ENCODE measurements at places on chromosomes 3 and 15.

- no peak for DNase-seq
Observed at GRCh38 chr3:195068084-195069080, 202.6 kb downstream of the XXYLT1 start.

DNA sequence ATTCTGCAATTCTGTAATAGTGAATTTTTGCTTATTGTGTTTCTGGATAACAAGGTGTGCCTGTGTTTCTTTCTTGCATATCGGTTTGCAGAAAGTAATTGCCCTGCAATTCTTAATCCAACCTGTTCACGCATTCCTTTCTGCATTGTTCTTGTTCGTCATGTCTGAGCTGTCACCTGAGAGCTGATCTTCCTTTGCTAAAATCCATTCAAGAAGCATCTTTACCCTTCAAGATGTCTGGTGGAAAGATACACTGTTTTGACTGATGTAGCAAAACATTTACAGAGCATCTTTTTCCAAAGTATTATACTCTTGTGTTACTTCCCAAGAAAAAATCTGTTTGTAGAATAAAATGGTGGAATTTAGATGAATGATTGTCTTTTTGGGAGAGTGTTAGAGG is 159.0 kb upstream of the WNT5A start:
- DNase-seq: no peak

GRCh38 chr3:32276279-32276841 is 37.9 kb downstream of the CMTM8 start:
- no peak for DNase-seq

- DNase-seq: no peak
Observed at GRCh38 chr15:90013503-90013937, 12.4 kb downstream of the ZNF710 start.

DNA sequence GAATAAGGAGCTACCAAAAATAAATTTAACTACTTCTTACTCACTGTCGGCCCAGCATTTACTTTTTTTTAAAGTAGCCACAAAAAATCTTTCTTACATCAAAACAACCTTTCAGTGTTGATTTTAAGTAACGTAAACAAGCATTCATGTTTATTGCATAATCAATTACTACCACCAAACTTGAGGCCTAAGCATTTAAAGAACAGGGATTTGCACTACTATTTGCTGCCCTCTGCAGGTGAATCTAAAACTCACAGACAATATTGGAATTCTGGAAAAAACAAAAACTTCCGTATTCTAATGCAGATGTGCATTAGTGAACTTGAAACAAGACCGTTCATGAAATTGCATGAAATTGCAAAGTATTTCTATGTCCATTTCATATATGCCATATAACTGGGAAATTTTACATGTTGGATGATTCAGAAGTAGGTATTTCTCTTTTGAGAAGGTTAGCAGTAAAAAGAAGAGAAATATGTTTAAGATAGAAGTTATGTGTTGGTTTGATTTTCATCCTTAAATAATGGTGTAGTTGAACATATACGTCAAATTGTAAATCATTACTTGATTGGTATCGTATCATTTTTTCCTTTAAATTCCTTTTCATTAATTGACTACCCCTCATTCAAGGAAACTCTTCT is 55.6 kb downstream of the CGGBP1 start:
- DNase-seq: no peak

DNA sequence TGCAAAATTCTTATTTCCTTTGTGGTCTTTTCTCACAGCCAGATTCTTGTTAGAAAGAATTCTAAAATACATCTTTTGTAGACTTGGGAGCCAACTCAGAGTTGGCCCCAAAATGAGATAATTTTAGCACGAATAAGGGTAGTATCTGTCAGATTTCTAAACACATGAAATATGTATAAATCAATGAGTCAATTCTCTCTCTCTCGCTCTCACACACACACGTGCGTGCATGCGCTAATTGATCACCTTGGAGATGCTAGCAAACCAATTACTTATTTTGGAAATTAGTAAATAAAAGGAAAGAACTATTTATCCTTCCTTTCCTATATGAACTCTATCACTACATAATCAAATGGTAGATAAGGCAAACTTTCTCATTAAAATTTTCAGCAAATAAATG is 32.9 kb upstream of the PIK3R4 start:
- DNase-seq: no peak

- DNase-seq: no peak
Observed at GRCh38 chr3:63192248-63192647, 85.9 kb upstream of the SYNPR start.
